ENCODE measurements at places on chromosomes 5 and 9.

- no peak for DNase-seq
Observed at GRCh38 chr5:52758014-52758413, 29.7 kb upstream of the ITGA1 start.

- DNase-seq, result no peak
Observed at GRCh38 chr5:17290540-17290974, 73.1 kb downstream of the BASP1 start.

GRCh38 chr9:1910269-1910811, 104.8 kb upstream of the SMARCA2 start:
- no peak for DNase-seq

GRCh38 chr9:90099262-90099963, 494.6 kb downstream of the GADD45G start:
- DNase-seq, result peak; percentile 25

DNA sequence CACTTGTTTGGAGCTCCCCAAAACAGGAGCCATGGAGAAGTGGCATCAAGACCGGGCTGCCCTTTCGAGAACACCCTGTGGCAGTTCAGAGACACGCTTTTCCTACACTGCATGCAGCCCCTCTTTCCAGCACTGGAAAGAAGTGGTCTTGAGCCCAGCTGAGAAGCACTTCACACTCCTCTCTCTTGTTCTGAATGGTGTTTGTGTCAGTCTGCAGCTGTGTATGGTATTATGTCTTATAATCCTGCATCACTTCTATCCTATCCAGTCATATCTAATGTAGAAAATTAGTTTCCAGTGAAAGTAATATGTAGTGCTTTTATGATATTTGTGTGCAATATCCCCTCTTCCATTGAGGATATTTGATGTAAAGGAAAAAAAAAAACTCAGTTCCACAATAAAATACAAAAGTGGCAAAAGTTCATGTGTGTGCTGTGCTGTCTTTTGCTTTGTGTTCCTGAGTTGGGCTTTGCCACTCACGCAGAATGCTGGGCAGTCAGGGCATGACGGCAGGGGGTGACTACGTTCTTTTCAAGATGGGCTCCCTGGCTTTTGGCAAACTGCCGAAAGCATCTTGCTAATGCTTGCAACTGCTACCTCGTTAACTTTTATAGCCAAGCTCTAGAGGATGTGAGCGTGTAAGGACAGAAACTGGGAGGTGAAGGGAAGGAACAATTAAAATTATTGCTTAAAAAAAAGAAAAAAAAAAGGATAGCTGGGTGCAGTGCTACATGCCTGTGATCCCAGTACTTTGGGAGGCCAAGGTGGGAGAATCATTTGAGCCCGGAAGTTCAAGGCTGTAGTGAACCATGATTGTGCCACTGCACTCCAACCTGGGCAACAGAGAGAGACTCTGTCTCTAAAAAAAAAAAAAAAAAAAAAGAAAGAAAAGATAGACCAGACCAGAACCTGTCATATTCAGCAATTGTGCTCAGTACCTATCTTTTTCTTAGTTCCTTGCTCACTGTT, 102.2 kb downstream of the MAP1B start:
- DNase-seq, result no peak

DNA sequence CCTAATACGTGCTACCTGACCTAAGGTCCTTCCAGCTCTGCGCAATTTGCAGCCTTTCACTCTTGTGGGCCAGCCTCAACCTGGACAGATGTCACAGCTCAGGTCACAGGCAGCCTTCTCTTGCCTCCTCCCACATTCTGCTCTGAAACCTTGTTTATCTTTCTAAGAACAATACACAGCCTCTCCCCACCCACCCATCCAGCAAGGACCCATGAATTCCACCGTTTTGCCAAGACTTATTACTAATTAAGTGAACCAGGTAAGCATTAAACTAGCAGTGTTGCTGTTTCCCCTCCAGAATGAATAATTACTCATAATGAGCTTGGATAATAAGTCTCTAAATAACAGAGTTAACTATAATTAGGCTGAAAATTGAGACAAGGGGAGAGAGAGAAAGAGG, 11.0 kb downstream of the FABP6 start:
- DNase-seq, result no peak

DNA sequence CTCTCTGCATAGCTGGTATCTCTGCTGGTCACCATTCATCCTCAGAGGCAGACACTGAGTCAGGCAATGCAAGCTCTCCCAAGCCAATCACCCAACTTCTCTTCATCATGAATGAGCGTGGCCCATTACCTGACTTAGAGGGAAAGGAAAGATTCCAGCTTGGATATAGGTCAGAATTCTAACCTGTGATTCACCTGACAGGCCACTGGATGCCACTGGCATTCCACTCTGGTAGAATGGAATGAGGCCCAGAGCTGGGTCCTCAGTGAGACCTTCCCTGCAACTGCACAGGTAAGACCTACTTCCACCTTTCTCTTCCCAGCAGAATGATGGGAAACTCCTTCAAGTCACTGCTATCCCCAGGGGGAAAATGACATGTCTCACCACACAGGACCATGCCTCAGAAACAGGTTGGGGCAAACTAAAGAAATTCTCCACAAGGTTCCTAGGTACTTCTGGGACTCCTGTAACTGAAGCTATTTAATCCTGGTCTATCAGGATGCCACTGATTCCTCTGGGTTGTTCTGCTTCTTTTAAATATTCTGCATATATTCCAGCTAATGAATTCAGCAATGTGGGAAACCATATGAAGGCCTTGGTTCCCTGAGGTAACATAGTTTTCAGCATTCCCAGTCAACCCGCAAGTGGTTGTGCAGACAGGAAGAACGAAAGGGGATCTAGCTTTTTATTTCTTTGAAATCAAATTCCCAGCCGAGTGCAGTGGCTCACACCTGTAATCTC, 62.0 kb downstream of the SUSD1 start:
- no peak for DNase-seq

- no peak for DNase-seq
Observed at GRCh38 chr9:98851730-98852459, 44.4 kb downstream of the GALNT12 start.

GRCh38 chr9:121837113-121837961, 185.9 kb downstream of the DAB2IP start:
- DNase-seq, result no peak

DNA sequence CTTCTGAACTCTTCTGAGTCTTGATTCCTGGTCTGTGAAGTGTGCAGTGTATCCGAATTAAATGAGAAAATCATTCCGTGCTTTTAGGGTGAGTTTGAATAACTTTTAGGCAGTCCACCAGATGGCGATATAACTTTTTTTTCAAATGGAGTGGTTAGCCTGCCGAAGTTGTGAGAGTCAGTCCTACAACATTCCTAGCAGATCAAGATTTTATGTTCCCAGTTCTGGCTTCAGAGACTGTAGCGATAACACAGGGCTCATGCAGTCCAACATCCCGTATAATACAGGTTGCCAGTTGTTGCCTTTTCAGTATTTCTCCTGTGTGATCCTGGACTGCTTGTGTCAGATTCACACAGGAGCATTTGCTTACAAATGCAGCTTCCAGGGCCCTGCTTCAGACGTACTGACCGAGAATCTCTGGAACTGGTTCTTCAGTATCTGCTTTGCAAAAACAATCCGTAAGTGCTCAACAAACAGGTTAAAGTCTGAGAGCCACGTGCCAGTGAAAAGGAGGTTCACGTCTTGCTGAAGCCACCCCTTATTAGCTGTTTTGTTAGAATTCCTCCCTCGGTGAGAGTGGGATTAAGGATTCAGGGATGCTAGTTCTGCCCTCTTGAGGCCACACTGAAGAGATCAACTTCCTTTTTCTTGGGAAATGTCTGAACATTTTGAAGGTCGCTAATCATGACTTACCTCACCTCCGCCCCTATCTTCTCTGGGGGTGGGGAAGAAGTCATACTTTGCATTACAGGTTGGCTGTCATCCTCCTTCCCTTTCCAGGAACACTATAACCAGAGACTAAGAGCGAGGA, 22.8 kb downstream of the SMIM3 start:
- peak; percentile 79 for DNase-seq

All from hematopoietic multipotent progenitor cell (in vitro differentiated cells).